ENCODE measurements at places on chromosomes 3 and 15. TPM values are rescaled to one million over a fixed set of nuclear protein-coding genes. Genes with fewer than 3 reads are reported as not detected.

Gene TTLL13
- 1.2 TPM for total RNA-seq

Gene HEG1
- total RNA-seq: 10.7 TPM

Gene ITGB5
- total RNA-seq: 74.4 TPM

Gene MGLL
- total RNA-seq: 123 TPM

Gene LYZL4
- total RNA-seq: not detected

Gene STRIT1
- not detected for total RNA-seq

Gene SOX14
- total RNA-seq: not detected

Gene FETUB
- total RNA-seq: 0.22 TPM

Gene CAMK2N2
- not detected for total RNA-seq

Gene LRRIQ4
- not detected for total RNA-seq

Gene GOLGA6L2
- total RNA-seq: not detected

Gene FGF7
- total RNA-seq: 3.7 TPM

Gene CAMKV
- total RNA-seq: 0.30 TPM

Gene CISH
- 17.1 TPM for total RNA-seq

Gene KCNMB2
- total RNA-seq: 0.72 TPM

All from colonic mucosa (tissue), 4 donors.